Naive thymus-derived CD8-positive, alpha-beta T cell (primary cell): ENCODE measurements at places on chromosomes 3 and 15.

- DNase-seq = no peak
Observed at GRCh38 chr15:98592136-98592535, 56.2 kb upstream of the IGF1R start.

DNA sequence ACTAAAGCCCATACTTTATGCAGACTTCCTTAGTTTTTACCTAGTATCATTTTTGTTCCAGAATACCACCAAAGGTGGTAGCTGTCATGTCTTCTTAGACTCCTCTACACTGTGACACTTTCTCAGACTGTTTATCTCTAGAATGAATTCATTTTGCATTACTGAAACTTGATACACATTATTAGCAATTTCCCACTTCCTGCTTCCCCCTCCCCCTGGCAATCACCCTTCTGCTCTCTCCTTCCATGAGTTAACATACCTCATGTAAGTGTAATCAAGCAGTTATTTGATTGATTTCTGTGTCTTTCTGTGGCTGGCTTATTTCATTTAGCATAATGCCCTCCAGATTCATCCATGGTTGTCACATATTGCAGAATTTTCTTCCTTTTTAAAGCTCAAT lies 204.9 kb downstream of the STAG1 start:
- no peak for DNase-seq

DNA sequence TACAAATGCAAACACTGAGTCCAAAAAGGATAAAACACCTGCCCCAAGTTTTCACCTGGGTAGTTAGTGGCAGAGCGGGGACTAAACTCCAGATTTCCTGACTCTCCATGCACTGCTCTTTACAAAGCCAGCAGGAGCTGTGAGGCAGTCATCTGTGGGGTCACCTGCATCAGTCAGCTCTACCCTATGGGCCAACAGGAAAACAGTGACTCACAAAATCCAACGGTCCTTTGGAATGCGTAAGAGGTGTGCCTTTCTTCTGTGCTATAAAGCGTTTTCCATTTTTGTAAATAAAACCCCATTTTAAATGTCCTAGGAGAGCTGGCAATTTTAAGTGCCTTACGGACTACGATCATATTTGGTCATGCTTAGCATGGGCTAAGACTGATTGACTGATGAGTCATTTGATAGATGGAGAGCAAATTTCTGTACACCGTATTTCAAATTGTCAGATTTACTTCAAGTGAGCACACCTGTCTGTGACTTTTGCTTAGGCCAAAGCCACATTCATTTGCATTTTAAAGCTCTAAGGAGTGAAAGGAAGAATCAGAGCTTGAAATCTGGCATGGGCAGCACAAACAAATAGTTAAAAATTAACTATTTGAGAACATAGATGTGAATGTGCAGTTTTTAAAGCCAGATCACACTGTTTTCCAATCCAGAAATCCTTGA lies 4.4 kb upstream of the COL8A1 start:
- DNase-seq = no peak

- DNase-seq = no peak
Observed at GRCh38 chr3:13146643-13147143, 73.5 kb upstream of the IQSEC1 start.

GRCh38 chr3:124540550-124541211 lies 189.6 kb upstream of the UMPS start:
- DNase-seq = no peak

DNA sequence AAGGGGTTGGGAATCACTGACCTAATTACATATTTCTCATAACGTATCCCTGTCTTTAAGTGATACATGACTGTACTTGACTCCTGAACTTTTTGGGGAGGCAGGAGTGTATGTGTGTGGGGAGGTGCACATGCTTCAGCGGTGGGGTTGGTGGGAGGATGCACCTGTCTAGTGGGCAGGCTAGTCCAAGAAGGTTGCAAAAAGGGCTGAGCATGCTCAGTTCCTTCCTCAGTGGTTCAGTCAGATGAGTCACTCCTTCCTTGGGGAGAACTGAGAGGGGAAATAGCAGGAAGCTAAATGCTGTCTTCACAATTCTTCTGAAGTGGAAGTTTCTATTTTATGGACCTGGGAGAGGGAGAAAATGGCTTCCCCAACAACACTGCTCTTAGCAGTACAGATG lies 24.6 kb upstream of the AP4E1 start:
- no peak for DNase-seq

DNA sequence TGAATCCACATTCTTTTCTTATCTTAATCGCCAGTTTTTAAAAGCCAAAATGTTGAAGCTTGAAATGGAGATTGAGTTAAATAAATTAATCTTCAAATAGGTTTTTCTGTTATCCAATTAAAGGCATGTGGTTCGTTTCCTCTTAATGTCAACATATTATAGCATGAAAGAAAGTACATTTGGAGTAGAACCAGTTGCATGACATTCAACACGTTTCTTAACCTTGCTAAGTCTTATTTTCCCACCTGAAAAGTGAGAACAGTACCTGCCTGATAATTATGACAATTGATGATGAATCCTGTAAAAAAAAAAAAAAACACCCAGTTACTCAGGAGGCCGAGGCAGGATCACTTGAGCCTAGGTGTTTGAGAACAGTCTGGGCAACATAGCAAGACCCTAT lies 29.3 kb downstream of the PIAS1 start:
- DNase-seq = no peak

DNA sequence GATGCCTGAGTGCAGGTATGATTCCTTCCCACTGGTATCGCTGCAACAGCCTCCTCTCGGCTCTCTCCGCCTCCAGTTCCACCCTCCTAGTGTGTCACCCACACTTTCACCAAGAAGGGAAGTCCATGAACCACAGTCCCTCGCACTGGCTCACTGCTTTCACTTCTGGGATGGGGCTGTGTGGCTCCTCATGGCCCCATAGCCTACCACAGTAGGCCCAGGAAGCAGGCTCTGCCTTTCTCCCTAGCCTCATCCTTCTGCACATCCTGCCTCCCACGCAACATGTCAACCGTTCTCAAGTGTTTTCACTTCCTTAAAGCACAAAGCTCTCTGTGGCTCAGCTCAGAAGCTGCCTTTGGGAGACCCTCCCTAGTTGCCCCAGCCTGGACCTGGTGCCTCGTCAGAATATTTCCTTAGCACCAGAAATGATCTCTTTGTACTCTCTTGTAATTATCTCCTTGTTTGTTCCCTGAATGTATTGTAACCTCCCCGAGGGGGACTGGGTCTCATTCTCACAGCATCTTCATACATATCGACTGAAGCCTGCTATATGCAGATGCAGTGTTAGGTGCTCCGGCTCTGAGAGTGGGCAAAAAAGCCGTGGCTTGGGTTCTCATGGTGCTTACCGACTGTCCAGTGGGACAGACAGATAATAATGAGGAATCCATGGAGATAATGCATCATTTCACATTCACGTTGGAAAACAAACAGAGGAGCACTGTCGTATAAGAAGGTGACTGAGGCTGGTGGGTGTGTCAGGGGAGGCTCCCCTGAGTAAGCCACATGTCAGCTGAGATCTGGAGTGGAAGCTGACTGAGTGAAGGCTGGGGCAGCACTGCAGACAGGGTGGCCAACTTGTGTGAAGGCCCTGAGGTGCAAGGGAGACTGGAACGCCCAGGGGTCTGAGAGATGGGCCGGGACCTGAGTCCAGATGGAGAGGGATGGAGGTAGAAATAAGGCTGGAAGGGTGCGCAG lies 107.1 kb downstream of the DGKG start:
- DNase-seq = no peak

- no peak for DNase-seq
Observed at GRCh38 chr3:175149675-175150074, 290.5 kb downstream of the NAALADL2 start.

DNA sequence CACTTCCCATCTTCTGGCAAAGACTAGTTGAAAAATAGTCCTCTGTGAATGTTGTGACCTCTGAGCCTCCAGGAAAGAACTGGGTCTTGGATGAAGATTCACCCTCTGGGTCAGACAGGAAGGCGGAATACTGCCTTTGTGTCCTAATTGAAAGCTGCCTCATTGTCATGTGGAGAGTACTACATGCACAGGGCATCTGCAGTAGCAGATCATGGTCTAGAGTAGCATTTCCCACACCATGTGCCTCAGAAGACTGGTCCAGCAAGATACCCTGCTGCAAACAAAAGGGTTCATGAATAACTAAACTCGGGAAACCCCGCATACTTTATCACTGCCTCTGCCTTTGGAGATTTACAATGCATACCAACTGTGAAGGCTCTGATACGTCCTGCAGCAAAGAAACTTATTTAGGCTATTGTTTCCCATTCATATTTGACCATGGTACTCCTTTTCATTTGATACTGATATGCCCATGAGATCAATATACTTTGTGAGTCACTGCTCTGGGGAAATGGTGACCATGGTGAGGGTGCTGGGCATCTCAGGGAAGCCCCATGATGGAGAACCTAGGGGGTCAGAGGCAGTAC lies 22.7 kb downstream of the IRAK2 start:
- no peak for DNase-seq

DNA sequence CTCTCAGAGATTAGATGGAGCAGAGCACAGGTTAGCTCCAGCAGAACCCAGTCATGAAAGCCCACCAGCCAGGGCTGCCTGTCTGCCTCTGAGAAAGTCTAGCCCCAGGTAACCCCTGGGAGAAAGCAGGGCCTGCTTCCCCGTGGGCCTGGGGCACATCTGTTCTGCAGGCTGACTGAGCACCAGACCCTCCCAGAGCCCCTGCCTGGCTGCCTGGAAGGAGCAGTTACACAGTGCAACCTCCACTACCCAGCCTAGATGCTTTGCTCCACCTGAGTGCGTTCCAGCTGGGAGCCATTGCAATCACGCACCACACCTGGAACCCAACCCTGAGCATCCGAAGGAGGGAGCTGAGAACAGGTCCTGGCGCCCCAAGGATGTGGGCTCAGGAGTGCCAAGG lies 24.7 kb upstream of the OR5K4 start:
- no peak for DNase-seq

GRCh38 chr3:36488077-36488789 lies 107.9 kb downstream of the STAC start:
- DNase-seq = no peak

GRCh38 chr3:23153436-23153835 lies 49.7 kb upstream of the UBE2E2 start:
- DNase-seq = no peak

DNA sequence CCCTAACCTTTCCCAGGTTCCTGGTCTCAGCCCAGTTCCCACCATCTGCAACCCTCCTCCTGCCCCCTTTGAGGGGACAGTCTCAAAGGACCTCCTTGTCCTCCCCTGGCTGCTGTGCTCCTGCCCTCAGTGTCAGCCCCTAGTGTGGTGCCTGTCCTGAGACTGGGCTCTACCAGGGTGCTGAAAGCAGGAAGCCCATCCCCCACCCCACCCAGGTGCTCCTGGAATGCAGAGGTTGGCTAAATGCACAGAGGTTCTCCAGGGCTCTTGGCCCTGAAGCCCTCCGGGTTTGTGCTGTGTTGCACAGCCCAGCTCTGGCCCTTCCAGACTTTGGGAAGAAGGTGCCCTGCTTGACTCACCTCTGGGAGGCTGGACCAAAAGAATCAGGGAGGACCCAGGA lies 21.8 kb downstream of the C3orf18 start:
- no peak for DNase-seq

GRCh38 chr3:11757441-11757875 lies 89.2 kb downstream of the TAMM41 start:
- DNase-seq = no peak

DNA sequence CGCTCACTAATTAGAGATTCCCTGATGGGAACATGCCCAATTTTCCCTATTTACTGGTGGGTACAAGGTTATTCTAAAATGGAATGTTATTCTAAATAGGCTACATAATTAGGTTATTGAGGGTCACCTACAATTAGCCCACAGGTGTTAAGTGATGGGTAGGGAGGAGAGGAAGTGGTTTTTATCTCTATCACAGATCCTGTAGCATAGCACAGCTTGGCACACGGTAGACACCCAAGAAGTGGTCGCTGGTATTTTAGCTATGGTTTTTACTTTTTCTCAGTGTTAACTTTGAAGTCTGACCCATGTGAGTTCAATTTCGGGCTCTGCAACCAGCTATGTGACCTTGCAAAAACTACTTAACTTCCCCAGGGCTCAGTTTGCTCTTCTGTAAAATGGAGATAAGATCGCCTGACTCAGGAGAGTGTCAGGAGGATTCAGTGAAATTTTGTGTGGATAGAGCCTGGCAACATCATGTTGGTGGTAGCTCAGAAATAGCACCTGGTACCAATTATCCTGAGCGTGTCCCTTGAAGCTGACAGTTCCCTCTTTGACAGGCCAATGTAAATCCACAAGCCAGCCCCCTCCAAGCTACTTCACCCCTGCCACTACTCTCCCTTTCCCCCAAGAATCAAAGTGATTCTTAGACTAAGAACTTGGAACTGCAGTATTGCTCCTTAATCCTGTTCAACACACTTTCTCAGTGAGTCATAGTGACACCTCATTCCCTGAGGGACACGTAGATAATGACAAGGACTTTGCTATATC lies 8.7 kb upstream of the LMCD1 start:
- no peak for DNase-seq

DNA sequence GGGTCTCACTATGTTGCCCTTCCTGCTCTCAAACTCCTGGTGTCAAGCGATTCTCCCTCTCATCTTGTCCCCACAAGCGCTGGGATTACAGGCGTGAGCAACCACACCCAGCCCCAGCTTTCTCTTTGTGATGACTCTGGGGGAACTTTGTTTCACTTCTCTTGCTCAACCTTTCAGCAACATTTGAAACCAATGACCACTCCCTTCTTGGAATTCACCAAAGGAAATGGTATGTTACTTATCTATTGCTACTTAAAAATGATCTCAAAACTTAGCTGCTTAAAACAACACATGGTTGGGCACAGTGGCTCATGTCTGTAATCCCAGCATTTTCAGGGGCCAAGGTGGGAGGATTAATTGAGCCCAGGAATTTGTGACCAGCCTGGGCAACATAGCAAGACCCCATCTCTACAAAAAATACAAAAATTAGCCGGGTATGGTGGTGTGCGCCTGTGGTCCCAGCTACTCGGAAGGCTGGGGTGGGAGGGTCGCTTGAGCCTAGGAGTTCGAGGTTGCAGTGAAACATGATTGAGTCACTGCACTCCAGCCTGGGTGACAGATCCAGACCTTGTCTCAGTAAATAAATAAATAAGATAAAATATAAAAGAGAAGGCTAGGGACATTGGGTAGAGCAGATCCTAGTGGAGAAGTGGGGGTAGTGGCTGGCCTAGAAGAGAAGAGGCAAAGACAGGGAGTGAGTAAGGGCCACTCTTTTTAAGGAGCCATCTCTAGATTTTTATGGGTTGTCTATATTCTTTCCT lies 10.3 kb upstream of the COPG1 start:
- DNase-seq = no peak

DNA sequence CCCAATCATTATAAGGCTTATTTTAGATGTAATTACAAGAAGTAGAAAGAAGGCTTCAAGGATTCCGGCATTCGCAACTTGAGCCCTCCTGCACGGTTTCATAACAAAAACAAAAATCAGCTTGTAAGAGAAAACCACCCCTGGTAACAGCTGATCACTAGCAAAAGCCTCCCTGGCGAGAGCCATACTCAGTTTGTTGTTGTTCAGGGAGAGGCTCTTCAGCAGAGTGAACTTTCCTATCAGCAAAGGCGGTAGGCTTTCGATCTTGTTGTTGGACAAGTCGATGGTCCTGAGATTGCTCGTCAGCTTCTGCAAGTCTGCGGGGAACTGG lies 710 bp downstream of the LRRC57 start:
- DNase-seq = no peak
